ENCODE measurements at places on chromosomes 3 and 15. TPM values are rescaled to one million over a fixed set of nuclear protein-coding genes. Genes with fewer than 3 reads are reported as not detected.

- H3K27ac ChIP-seq, result no peak overlapping the region
- no peak overlapping the region for H3K4me3 ChIP-seq
- H3K36me3 ChIP-seq, result no peaks in the 10 kb centered on the region
Observed at GRCh38 chr3:174758943-174759342, 100.2 kb upstream of the NAALADL2 start.

The SLC28A1 gene
- total RNA-seq, result not detected

The RAD51 gene
- 30.3 TPM for total RNA-seq

The XYLB gene
- 6.6 TPM for total RNA-seq
